ENCODE measurements at places on chromosomes 7 and 10.

DNA sequence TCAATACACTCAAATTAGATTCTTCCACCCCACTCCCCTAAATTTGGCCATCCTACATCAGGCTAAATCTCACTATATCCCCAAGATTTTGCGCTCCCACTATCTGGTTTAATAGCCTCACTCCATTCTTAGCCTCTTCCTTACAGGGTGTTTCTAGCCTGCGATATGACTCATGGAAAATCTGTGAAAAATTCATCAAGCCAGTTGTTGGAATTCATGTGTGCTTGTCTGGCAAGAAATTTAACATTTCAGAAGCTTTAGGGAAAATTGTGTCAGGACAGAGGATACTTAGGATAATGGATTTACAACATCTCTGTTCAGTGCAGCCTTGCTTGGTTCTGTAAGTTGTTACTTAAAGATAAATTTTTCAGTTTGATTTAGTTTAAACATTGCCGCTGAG lies 1249.9 kb upstream of the AUTS2 start:
- DNase-seq, result no peak

GRCh38 chr10:109889867-109890266 lies 33.4 kb downstream of the XPNPEP1 start:
- no peak for DNase-seq

GRCh38 chr7:124752310-124752709 lies 13.3 kb downstream of the GPR37 start:
- no peak for DNase-seq

DNA sequence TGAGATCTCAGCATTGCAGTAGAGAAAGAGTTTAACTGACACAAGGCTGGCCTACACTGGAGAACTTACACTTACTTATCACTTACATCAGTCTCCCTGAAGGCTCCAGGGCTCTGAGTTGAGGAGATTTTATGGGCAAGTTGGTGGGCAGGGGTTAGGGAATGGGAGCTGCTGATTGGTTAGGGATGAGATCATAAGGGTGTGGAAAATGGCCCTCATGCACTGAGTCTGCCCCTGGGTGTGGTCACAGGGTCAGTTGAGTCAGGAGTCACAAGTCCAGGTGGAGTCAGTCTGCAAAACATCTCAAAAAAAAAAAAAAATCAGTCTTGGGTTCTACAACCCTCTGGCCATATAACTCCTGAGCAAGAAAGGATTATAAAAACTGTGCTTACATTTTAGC lies 60.5 kb downstream of the PPP1R17 start:
- DNase-seq, result no peak

GRCh38 chr7:77664715-77665114 lies 31.5 kb upstream of the RSBN1L start:
- DNase-seq, result no peak

- DNase-seq, result no peak
Measured at GRCh38 chr7:95623788-95624187, 27.5 kb upstream of the PDK4 start.

- no peak for DNase-seq
Measured at GRCh38 chr10:17659365-17659764, 15.4 kb downstream of the STAM start.

DNA sequence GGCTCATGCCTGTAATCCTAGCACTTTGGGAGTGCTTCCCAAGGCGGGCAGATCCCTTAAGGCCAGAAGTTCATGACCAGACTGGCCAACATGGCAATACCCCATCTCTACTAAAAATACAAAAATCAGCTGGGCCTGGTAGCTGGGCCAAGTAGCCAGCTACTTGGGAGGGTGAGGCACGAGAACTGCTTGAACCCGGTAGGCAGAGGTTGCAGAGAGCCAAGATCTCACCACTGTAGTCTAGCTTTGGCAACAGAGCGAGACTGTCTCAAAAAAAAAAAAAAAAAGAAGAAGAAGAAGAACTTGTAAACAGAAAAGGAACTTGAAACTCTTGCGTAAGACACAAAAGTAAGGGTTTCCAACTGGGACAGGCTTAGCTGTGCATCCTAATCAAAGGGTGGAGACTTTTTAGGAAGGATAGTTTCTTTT lies 5.6 kb upstream of the IFIT2 start:
- DNase-seq, result no peak

DNA sequence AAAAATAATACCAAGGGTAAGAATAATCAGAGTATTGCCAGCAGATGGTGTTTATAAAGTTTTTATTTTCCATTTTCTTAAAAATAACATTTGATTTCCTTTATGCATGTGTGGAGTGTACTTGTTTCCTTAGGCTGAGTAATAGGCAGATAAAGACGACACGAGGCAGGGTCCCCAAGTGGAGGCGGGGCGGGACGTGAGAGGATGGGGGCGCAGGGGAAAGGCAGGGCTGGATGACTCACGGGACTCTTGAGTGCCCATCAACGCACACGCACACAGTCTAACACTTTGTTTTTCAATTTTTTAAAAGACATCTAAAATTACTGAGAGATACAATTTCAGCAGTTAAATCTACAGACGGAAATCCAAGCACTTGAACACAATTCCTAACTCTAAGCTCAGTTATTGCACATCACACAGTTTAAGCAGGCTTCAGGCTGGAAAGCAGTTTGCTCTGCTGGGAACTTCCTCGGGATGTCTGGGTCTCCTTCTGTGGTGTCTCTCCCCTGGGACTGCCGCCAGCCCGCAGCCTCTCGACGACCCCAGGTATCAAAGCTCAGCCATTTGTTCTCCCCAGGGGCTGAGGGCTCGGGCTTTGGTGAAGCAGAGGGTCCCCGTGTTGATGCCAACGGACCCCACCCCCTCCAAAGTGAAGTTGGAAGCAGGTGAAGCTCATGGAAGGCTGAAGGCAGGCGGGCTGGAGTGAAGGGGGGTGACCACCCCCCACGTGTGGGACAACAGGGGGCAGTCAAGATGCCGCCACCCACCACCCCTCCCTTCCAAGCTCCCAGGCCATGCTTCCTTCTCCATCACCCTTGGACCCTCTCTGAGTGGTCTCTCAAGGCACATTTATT lies 29.1 kb downstream of the SPOCK2 start:
- no peak for DNase-seq

- no peak for DNase-seq
Measured at GRCh38 chr7:115505136-115505535, 525.4 kb downstream of the TFEC start.

DNA sequence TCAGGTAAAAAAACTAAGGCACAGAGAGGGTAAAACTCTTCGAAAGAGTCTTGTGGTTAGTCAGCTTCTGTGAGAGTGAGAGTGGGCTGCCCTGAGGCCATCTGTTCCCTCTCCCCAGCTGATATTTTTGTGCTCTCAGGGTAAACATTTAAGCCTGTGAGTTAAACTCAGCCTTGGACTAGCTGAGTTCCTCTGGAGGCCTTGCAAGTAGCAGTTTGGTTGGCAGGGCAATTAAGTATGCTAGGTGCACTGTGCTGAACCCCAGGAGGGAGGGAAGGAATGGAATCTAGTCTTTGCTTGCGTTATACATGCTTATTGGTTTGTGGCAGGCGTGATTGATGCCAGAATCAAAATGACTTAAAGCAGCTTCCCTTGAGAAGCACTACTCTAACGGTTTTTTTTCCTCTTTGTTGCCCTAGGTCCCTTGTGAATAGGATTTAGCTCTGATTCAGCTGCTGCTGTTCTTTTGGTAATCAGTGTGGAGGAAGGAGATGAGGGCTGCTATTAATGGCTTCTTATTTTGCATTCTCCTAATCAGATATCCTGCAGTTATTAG lies 140.2 kb downstream of the AUTS2 start:
- DNase-seq, result no peak

GRCh38 chr10:129694184-129694583 lies 227.1 kb downstream of the MGMT start:
- no peak for DNase-seq

- DNase-seq, result peak; percentile 16
Measured at GRCh38 chr10:73159038-73159648, 8.7 kb downstream of the ECD start.

DNA sequence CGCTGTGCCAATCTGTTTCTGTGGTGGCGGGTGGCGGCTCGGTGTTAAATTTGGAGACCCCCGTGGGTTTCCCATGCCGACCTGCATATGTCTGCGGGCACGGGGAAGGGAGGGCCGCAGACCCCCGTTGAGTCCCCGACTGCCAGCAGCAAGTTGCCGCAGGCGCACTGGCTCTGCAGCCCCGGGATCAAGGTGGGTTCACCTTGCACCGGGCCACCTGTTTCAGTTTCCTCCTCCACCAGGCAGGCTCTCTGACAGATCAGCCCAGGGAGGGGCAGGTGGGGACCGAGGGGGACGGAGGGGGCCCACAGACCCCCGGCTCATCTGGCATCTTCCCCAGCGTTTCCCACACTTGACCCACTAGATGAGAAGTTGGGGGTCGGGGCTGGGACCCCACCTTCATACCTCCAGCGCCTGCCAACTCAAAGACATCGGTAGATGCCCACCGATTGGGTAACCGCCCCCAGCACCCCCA lies 95.9 kb downstream of the CUX1 start:
- no peak for DNase-seq

- DNase-seq, result no peak
Measured at GRCh38 chr7:7272294-7272693, 90.0 kb downstream of the C1GALT1 start.

DNA sequence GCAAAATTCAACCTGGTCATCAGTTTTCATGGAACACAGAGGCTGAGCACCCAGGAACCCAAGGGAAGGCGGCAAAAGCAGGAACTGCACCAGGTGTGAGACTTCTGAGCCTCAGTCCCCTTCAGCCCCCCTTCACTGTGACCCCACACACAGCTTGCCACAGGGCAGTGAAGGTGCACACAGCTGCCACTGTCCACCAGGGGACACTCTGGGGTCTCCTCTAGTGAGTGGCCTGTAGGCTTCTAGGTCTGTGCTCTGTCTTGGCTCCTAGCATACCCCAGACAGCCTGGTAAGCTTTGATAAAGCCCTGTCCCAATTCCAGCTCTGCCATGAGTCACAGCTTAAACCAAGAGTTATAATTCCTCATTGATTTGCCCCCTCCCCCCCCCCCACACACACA lies 12.1 kb downstream of the KCNH2 start:
- DNase-seq, result no peak

- no peak for DNase-seq
Measured at GRCh38 chr10:88271761-88272543, 311.2 kb downstream of the RNLS start.

GRCh38 chr10:29266641-29267040 lies 22.2 kb upstream of the LYZL1 start:
- no peak for DNase-seq

- no peak for DNase-seq
Measured at GRCh38 chr7:130458257-130458656, 17.4 kb upstream of the CEP41 start.

- DNase-seq, result no peak
Measured at GRCh38 chr7:2650451-2650850, 18.7 kb downstream of the TTYH3 start.

- DNase-seq, result no peak
Measured at GRCh38 chr7:140275069-140275965, 98.5 kb upstream of the KDM7A start.

- no peak for DNase-seq
Measured at GRCh38 chr10:112960151-112960681, 10.2 kb downstream of the TCF7L2 start.

GRCh38 chr7:156956727-156957126 lies 7.2 kb downstream of the NOM1 start:
- DNase-seq, result no peak

- no peak for DNase-seq
Measured at GRCh38 chr7:139643951-139644585, 120.6 kb downstream of the CLEC2L start.

GRCh38 chr7:85306115-85306514 lies 119.3 kb upstream of the SEMA3D start:
- DNase-seq, result no peak

DNA sequence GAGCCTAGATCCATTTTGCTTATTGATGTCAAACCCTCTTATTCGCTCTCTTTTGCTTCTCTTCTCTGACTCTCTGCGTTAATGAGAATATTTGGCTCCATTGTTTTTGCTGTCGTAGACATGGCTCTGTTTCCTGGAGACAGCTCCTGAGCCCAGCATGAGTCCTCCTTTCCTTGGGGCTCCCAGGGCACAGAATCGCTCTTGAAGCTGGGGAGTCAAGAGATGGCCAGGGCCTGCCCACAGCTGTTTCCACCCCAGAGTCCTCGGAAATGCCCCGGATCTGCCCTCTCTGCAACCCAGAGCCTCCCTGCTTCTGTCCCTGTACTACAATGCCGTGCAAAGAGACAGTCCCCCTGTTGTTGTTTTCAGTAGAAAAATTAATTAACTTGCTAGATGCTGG lies 566.7 kb upstream of the FOXK1 start:
- no peak for DNase-seq

DNA sequence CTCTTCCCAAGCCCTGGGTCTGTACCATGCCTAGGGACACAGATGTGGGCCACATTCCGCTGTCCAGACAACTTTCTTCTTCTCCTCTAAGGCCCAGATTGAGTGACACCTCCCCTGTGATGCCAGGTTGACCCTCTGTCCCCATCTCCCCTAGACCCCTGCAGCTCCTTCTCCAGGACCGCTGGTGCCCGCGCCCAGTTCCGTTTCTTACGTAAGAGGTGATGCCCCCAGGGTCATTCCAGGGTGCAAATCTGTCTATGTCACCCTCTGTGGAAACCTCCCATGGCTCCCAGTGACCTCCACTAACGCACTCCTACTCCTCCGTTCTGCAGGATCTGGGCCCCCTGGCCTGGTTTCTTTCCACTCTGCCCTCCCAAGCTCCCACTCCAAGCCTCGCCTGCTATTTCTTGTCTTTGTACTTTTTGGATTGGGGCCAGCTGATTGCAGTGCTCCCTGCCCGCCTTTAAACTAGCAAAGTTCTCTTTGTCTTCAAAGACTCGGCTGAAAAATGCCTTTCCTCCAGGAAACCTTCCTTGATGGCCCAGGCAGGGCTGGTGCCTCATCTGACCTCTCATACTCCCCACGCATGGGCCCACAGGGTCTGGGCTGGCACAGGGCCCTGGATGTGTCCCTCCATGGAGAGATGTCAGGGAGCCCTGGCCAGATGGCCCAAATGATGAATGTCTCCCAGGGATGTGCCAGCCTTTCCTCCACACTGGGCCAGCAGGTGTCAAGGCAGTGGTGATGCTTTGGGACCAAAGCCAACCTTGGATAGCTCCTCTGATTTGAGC lies 21.3 kb upstream of the ELN start:
- DNase-seq, result no peak

DNA sequence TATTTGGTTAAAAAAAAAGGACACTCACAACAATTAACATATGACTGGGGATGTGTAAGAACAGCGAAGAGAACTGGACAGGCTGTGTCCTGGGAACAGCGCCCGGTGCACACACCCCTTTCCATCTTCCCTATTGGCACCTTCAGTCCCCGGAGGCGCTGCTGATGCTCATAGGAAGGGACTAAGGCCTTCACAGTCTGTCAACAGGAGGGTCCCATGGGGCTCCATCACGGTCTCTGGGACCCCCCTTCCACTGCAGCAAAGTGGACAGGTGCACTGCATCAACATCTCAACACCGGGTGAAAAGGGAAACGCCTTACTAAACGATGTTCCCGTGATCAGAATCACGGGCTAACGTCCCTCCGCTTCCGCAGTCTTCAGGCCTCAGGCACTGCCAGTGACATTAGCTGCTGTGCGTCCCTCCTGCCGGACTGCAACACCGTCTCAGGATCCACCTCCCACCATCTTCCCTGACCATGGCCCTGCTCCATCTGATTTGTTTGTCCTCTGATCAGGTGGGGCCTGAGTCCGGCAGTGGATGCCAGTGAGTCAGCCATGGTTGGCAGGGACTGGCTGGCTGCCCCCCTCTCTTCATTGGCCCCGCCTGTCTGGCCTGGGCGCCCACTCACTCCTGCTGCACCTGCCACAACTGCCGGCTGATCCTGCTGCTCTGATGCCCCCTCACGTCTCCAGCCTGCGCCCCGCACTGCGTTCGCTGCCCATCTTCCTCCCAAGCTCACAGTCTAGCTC lies 614.7 kb downstream of the DNAJB6 start:
- no peak for DNase-seq

GRCh38 chr7:6248581-6248980 lies 23.8 kb downstream of the CYTH3 start:
- DNase-seq, result no peak

All from stimulated activated CD4-positive, alpha-beta T cell treated with anti-CD3 and anti-CD28 coated beads, Interleukin-15, amount 100 ng/mL, for 1 hour (primary cell).